Cerebellum (tissue), 4 donors: ENCODE measurements at places on chromosomes 1 and 21. TPM values are rescaled to one million over a fixed set of nuclear protein-coding genes. Genes with fewer than 3 reads are reported as not detected.
A peak's percentile ranks its signal among the peaks of the same experiment; 100 is the strongest.

- DNase-seq, result no peak
Measured at GRCh38 chr1:201573030-201573429, 34.1 kb downstream of the NAV1 start.

- peak; percentile 74 for DNase-seq
Measured at GRCh38 chr1:113684153-113684541, 75.1 kb downstream of the PHTF1 start.

DNA sequence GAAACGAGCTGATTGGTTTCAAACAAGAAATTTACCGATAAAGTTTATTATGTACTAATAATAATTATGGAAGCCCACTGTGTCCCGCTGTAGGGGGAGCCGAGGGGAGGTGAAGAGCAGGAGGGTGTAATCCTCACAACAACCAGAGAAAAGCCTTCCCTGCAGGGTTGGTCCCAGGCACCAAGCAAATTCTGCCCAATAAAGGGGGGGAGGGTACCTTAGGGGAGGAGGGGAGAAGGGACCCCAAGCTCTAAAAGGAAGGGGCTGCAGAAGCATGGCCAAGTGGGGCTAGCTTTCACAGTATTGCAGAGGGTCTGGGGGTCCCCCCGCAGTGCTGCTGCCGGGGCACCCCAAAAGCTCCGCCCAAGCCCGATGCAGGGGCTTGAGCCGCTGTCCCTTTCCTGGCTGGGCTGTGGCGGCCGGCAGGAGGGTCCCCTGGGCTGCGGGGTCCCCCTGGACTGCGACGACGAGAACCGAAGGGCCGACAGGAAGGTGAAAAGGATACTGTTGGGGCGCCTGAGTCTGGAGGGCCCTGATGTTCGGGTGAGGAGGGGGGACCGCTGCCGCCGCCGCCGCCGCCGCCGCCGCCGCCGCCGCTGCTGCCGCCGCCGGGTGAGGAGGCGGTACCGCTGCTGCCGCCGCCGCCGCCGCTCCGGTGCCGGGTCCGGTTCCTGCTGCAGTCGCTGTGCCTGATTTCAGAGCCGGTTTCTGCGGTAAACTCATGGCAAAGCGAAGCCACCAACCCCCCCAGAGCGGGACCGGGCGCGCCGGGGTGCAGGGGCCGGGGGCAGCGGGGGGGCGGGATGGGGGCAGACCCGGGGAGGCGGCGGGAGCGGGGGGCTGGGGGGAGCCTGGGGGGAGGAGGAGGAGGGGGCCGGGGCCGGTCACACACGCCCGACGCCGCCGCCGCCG, 771 bp downstream of the EIF4G3 start:
- peak; percentile 43 for DNase-seq

DNA sequence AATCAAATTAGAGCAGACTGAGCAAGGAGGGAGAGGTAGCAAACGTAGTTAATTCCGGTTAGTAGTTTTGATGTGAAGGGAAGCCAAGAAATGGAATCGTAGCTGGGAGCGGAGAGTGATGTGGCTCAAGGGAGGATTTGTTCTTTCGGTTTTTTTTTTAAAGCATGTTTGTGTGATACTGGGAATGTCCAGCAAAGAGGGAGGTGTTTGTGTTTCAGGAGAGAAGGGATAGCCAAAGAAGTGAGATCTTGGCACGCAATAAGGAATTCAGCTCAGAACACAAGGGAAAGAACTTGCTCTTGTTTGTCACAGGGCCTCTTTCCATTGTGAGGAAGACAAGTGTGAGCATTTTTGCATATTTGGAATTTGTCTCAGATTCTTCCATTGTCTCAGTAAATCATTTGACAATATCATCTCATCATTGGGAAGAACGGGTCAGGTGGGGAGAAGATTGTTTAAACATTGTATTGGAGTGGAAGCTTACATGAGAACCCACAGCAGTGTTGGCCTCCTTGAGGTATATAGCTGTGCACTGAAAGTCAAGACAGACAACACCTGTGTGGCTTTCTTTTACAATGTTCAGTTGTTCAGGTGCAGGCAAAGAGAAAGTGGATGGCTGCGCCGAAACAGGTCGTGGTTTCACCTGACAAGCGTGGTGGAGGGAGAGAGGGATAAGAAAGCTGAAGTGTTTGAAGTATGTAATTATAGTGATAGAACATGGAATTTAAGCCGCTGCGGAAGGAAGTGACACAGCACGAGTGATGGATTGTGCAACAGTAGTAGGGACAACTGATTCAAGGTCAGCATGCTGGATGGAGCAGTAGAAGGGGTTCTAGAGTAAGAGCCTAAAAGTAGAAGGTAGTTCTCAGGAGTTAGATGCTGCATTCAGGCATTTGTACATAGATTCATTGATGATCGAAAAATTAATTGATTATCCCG, 25.4 kb downstream of the FMN2 start:
- no peak for DNase-seq

DNA sequence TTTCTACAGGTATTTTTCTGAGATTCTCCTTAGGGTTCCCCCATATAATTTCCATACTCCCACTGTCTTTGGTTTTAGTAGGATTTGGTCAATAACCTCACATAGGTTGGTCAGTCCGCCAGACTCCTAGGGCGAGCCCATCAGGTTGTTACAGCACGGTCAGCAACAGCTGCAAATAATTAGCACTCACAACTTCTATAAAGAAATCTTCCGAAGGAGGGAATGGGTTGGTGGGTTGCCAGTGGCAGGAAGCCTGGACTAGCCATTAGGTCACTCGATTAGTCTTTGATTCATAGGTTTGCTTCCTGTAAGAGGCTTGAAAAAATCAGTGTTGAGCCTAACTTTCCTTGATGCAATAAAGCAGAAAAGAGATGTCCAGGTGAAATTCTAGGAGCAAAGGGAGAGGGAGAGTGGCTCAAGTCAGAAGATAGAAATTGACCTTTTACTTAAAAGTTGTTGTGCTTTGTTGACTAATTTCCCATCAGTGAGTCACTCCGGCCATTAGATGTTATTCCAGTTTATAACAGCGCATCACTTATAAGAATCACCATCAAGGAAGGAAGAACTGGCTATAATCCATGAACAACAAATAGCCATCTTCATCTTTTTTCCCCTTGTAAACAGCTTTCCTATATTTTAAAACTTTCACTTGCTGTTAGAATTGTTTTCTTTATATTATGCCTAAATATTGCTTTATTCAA, 88.3 kb downstream of the TPR start:
- no peak for DNase-seq

GRCh38 chr1:70675737-70676156, 264.7 kb downstream of the CTH start:
- DNase-seq, result no peak

The MIXL1 gene
- 0.18 TPM for total RNA-seq

The HMCN1 gene
- total RNA-seq, result 10.8 TPM
